ENCODE measurements at places on chromosomes 16 and 17. TPM values are rescaled to one million over a fixed set of nuclear protein-coding genes. Genes with fewer than 3 reads are reported as not detected.

DNA sequence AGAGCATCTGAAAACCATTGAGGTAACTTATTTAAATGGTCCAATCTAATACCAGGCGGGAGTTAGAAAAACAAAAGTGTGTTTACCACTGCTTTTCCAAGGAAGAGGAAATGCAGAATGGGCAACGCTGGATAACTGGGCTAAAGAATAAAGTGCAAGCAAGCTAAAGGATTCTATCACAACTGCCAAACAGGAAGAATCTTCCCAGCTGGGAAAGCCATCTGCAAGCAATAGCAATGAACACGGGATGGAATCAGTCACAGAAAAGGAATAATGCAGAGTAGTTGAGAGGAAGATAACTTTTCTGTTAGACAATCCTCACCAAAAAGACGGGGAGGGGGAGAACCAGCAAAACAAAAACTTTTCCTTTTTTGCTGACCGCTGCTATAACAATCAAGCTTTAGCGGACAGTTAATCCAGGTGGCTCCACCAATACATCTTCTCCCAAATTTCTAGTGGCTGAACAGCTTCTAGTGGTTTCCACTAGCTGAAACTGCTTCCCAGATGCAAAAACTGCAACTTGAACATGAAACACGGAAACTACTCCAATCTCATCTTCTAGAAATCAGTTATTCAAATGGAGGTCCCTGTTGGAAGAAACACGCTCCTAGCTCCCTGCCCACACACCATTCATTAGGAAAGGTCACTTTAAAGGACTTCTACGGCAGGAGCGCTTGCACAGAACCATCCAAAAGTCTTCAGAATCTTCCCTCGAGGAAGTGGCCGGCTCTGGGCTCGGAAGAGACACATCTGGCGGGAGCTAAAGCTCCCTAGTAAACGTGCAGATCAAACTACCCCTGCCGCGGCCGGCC is 929 bp downstream of the TMEM11 start:
- DNase-seq: no peak

- DNase-seq: peak; percentile 69
Measured at GRCh38 chr16:535446-536405, 8.2 kb downstream of the CAPN15 start.

GRCh38 chr16:79933603-79934002 is 333.1 kb upstream of the MAF start:
- DNase-seq: no peak

SALL1 gene
- total RNA-seq: not detected

DNA sequence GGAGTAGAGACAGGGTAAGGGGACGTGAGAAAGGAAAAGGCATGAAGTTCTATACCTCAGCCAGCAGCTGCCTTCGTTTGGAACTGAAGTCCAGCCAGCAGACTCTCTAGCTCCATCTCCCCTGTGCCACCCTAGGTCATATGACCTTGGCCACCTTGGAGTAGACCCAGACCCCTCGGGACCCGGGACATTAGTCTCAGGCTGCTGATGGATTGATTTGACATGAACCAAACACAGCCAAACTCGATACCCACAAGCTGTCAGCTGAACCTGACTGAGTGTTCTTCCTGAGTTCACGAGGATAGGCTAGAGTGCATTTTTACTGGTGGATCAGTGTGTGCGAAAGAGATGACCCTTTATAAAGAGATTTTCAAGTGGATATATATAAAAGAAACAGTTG is 68.5 kb downstream of the YPEL2 start:
- no peak for DNase-seq

TRIM72 gene
- not detected for total RNA-seq

CETP gene
- total RNA-seq: 0.66 TPM

GRCh38 chr17:28712032-28712704 is 480 bp upstream of the PROCA1 start:
- DNase-seq: no peak
